ENCODE measurements at places on chromosomes 3 and 15.
A peak's percentile ranks its signal among the peaks of the same experiment; 100 is the strongest.

DNA sequence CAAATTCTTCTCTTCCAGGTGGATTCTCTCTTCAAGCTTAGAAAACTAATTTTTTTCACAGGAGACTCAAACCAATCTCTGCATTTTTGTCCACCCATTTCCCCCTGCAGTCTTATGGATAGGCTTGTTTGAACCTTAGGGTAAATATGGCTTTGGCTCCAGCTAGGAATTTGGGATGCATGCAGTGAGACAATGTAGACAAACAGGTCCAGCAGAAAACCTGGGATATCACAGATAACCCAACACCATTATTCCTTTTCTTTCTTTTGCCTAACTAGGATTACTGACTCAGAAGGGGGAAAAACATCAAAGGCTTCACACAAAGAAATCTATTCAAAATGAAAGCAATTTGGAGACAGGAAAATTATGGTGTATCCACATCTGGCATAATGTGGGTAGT, 11.2 kb upstream of the SEMA5B start:
- no peak for DNase-seq

GRCh38 chr15:41241221-41241964, 10.3 kb downstream of the CHP1 start:
- no peak for DNase-seq

GRCh38 chr15:51760805-51761204, 9.4 kb downstream of the TMOD2 start:
- DNase-seq: no peak

DNA sequence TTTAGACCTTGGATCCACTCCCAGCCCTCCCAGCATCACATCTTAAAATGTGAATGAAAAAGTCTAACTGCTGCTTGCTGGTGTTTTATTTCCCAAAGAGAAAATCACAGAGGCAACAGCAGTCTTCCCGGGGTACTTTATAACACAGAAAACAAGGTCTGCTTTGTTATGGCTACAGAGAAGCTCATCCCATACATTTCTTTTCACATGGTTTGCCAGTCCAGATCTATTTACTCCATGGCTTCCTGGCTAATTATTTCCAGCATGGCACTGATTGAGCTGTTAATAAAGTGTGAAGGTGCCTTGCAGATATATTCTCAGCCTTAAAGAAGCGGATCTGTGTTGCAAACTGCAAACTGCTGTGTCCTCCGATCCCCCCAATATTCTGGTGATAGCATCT, 466.1 kb upstream of the CFAP20DC start:
- no peak for DNase-seq

DNA sequence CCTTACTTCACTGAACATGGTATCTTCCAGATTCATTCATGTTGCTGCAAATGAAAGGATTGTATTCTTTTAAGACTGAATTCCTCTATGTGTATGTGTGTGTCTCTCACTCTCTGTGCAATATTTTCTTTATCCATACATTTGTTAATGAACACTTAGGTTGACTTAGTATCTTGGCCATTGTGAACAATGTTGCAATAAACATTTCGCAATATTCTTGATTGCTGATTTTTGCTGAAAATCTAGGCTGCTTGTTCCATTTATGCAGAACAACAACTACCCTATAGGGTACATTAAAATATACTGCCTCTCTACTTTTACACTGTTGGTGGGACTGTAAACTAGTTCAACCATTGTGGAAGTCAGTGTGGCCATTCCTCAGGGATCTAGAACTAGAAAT, 732.4 kb downstream of the CADM2 start:
- no peak for DNase-seq

DNA sequence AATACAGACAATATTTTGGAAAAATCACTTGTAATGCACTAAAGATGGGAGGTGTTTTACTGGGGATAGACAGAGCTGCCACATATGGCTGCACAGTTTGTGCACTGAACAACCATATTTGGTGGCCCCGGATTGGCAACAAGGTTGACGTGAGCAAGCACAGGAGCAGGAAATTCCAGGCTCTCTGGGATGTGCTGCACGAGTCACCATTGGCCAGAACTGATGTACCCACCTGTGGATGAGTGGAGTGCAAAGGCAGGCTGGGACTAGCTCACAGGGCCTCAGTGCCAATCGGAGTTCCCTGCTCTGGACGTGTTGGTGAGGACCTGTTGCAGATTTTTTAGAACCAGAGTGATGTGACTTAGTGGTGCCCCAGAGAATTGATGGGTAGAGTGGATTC, 42.0 kb upstream of the SCAANT1 start:
- DNase-seq: no peak

DNA sequence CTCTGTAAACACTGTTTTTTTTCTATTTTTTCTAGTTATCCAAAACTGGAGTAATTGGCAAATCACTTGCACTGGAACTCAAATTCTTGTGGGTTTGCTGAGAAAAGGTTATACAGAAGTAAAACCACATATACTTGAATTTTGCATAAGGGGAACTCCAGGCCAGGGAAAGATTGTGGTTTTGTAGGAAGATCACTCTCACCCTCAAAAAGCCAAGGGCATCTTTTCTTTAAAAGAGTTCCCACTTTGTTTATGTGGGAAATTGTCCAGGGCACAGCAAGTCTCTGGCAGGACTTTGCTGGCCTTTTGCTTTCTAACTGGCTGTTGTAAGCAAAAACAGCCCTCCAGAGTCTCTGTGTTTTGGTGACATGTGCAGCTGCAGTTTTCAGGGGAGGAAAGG, 340.3 kb upstream of the RBMS3 start:
- DNase-seq: peak; percentile 79

GRCh38 chr3:9930804-9931418, 2.7 kb upstream of the CRELD1 start:
- DNase-seq: no peak

DNA sequence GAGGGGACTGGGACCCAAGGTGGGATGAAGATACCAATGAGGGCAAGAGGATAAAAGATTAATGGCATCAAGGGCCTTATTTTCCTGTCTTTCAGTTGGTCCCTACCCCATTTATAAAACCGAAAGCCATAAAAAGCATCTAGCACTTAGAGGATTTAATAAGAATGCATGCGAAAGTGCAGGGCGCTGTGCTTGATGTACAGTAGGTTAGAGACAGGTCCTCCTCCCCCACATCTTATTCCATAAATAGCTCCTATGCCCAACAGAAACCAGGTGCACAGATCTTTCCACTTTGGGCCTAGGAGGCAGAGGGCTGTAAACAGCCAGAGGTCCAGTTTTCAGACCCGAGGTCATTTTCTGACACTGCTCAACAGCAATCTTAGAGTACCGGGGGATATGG, 1.2 kb downstream of the LPCAT4 start:
- no peak for DNase-seq

DNA sequence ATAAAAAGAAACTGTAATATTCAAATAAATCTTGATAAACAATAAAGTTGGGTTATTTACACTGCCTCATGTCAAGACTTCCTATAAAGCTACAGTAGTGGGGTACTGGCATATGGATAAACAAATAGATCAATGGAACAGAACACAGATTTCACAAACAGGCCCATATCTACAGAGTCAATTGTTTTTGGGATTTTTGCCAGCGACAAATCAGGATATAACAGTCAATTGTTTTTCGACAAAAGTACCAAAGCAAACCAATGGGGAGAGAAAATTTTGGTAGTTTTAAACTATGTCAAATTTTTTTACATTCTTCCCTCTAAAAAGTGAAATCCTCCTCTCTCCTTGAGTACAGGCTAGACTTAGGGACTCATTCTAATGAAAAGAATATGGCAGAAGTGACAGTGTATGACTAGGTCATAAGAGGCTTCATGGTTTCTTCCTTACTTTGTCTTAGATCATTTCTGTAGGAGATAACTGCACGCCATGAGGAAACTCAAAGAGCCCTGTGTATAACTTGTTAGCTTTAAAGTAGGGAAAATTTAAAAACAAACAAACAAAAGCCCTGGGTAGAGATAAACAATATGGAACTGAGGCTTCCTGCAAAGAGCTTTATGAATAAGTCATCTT, 16.9 kb downstream of the IP6K1 start:
- no peak for DNase-seq

- DNase-seq: no peak
Observed at GRCh38 chr3:11719406-11720303, 75.9 kb upstream of the VGLL4 start.

- no peak for DNase-seq
Observed at GRCh38 chr3:116190095-116190494, 255.2 kb downstream of the LSAMP start.

DNA sequence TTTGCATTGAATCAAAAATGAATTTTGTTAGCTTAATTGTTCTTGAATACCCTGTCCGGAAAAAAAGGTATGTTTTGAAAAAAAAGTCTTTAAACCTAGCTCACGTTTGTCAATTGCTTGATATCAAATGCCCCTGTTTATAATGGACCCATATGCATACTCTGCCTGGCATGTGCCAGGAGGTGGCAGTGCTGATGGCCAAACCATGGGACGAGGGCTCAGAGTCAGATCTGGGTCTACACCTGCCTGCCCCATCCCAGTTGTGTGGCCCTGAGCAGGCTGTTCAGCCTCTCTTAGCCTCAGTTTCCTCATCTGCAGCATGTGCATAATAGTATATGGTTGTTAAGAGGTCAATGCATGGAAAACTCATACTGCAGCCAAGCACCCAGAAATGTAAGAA, 38.8 kb downstream of the PRKCD start:
- DNase-seq: no peak

DNA sequence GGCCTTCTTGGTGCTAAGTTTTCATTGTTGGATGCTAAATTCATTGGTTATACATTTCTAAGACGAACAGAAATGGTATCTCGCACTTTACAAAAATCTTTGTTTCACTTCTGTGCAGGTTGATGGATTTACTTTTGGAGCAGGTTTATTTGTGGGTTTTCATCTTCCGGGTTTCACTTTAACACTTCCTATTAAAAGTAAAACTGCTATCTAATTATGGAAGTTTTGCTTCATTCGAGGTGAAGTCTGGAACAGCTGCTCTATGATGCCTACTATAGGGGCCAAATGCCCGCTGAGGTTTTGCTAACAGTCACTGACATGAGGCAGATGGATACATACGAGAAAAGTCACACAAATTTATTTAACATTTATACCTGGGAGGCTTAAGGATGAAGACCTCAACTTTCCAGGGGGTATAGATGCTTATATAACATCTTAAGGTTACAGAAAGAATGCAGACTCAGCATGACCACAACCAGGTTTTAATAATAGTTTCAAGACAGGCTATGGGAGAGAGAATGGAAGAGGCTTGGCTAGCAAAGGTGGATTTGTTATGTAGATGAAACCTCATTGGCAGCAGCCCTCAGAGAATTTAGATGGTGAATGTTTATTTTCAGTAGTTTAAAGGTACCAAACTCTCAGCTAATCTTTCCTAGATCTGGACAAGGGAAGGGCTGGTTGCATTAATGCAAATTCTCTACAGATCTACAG, 54.2 kb downstream of the OSTN start:
- DNase-seq: no peak

DNA sequence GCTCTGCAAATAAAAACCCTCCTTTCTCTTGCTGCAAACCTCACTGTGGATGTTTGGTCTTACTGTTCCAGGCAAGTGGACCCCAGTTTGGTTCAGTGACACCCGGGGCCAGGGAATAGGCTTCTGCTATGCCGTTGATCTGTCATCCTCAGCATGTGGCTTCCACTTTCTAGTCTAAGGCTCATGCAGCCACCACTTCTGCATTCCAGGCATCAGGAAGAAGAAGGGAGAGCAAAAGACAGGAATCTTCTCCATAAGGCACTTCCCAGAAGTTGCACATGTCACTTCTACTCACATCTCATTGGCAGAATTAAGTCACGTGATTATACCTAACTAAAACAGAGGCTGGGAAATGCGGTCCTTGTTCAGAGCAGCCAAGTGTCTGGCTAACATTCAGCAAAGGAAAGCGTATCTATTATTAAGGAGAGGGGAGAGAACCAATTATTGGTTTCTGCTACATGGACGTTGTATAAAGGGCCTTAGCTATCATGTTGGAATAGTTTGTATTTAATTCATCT, 173.6 kb upstream of the PFN2 start:
- DNase-seq: no peak

- DNase-seq: no peak
Observed at GRCh38 chr3:171269542-171269941, 190.7 kb downstream of the TNIK start.

- no peak for DNase-seq
Observed at GRCh38 chr15:57916695-57917094, 148.8 kb downstream of the ALDH1A2 start.

DNA sequence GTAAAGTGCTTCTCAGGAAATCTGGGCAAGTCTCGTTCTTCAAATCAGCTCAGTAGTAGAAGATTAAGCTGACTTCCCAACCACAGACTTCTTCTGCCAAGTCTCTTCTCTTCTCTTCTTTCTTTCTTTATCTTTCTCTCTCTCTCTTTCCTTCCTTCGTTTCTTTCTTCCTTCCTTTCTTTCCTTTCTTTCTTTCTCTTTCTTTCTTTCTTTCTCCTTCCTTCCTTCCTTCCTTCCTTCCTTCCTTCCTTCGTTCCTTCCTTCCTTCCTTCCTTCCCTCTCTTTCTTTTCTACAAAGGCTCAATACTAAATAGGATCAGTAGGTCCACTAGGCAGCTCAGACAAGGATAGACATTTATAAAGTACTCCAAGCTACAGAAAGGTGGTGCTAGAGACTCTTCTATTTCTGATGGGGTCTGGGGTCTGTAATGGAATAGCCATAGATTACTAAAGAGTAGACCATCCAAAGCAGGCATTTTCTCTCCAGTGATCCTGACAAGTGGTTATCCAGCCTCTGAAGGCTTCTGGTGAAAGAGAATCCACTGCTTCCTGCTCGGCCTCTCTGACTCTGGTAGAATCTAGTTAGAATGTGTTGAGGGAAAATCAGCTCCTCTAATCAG, 100.8 kb downstream of the TPRG1 start:
- DNase-seq: no peak

- no peak for DNase-seq
Observed at GRCh38 chr3:98564282-98565005, 29.0 kb downstream of the CPOX start.

- no peak for DNase-seq
Observed at GRCh38 chr3:141876381-141876890, at the start of gene ATP1B3. TSS of gene ATP1B3 (plus strand) at chr3:141876643. CDS start at chr3:141876802, 159 bp downstream.

GRCh38 chr15:74046275-74046674, 36.1 kb downstream of the GOLGA6A start:
- DNase-seq: no peak

- DNase-seq: no peak
Observed at GRCh38 chr3:195258449-195259153, 12.4 kb downstream of the XXYLT1 start.

DNA sequence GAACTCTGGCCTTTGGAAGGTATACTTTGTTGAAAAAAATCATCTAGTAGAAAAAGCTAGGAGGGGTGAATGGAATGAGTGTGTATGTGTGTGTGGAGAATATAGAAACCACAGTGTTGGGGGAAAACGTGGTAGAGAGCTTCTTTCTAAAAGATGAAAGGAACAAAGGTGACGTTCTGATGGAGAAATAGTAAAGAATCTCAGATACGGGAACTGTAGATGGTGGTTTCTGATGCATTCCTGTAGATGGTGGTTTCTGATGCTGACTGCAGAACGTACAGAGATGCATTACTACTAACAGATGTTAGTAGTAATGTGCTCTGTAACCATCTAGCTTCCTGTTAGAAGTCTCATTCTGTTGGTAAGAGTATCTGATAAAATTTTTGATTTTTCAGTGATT, 60.2 kb downstream of the VPS8 start:
- no peak for DNase-seq

- DNase-seq: no peak
Observed at GRCh38 chr15:80060356-80061006, 1.0 kb downstream of the ZFAND6 start.
